ENCODE measurements at places on chromosomes 2 and 18. TPM values are rescaled to one million over a fixed set of nuclear protein-coding genes. Genes with fewer than 3 reads are reported as not detected.

The AMER3 gene
- not detected for total RNA-seq

The BABAM2 gene
- 44.0 TPM for total RNA-seq

The ITGB6 gene
- total RNA-seq: not detected

The TUBB8B gene
- total RNA-seq: not detected

The GCG gene
- total RNA-seq: not detected

The EMILIN2 gene
- total RNA-seq: 14.2 TPM

The UGT1A3 gene
- not detected for total RNA-seq

The TTC27 gene
- 9.8 TPM for total RNA-seq

The OTOF gene
- 0.34 TPM for total RNA-seq

The ZSWIM2 gene
- not detected for total RNA-seq

The NLRC4 gene
- total RNA-seq: 3.1 TPM

The POTEC gene
- not detected for total RNA-seq

The SIX2 gene
- total RNA-seq: 1.3 TPM

The LOXHD1 gene
- total RNA-seq: not detected

The CSRNP3 gene
- 1.9 TPM for total RNA-seq

The IGFBP2 gene
- 446 TPM for total RNA-seq

The PROM2 gene
- 3.2 TPM for total RNA-seq

The PAX3 gene
- total RNA-seq: not detected

The CELF4 gene
- 1.7 TPM for total RNA-seq

The GAREM2 gene
- 5.5 TPM for total RNA-seq

The CCDC68 gene
- 2.3 TPM for total RNA-seq

The HMSD gene
- total RNA-seq: not detected

The HOXD4 gene
- total RNA-seq: 2.8 TPM

The ANKRD62 gene
- total RNA-seq: not detected

The SIX3 gene
- total RNA-seq: 0.17 TPM

The ATOH8 gene
- 79.7 TPM for total RNA-seq

The PRPF40A gene
- total RNA-seq: 46.1 TPM

The CD8B gene
- 0.65 TPM for total RNA-seq

The TCF23 gene
- not detected for total RNA-seq

The CNGA3 gene
- total RNA-seq: 8.0 TPM

The SERPINB4 gene
- not detected for total RNA-seq

The SKOR2 gene
- not detected for total RNA-seq

The TMEM37 gene
- total RNA-seq: 2.8 TPM

The SERPINB2 gene
- total RNA-seq: not detected

The TRIM43 gene
- not detected for total RNA-seq

The INPP5D gene
- total RNA-seq: 11.6 TPM

The TSPYL6 gene
- total RNA-seq: not detected

The LYG2 gene
- not detected for total RNA-seq

The LYPD1 gene
- 5.4 TPM for total RNA-seq

The PLEKHM3 gene
- 32.3 TPM for total RNA-seq

The GALNT14 gene
- total RNA-seq: 1.0 TPM

The FBLN7 gene
- total RNA-seq: 1.7 TPM

The KIF5C gene
- total RNA-seq: 4.6 TPM

The FEZ2 gene
- 58.2 TPM for total RNA-seq

The NYAP2 gene
- under 0.01 TPM for total RNA-seq

The DYSF gene
- total RNA-seq: 17.4 TPM

The ASXL3 gene
- total RNA-seq: 0.66 TPM

The CBLN2 gene
- not detected for total RNA-seq

The FRZB gene
- total RNA-seq: 10.1 TPM

All from esophagus muscularis mucosa (tissue), 4 donors.